ENCODE measurements at places on chromosomes 11 and 22. TPM values are rescaled to one million over a fixed set of nuclear protein-coding genes. Genes with fewer than 3 reads are reported as not detected.

Gene SYT13
- total RNA-seq, result 12.3 TPM

Gene IFITM2
- 363 TPM for total RNA-seq

Gene TEX54
- total RNA-seq, result 1.2 TPM

Gene CHST1
- total RNA-seq, result 3.8 TPM

Gene P4HA3
- total RNA-seq, result not detected

Gene C11orf21
- not detected for total RNA-seq

GRCh38 chr11:120554766-120555432, 43.4 kb downstream of the GRIK4 start:
- DNase-seq, result no peak
- H3K27me3 ChIP-seq, result no peaks in the 10 kb centered on the region
- no peak overlapping the region for H3K4me3 ChIP-seq
- no peak overlapping the region for H3K27ac ChIP-seq
- peaks cover 16% of the 10 kb centered on the region for H3K4me1 ChIP-seq

DNA sequence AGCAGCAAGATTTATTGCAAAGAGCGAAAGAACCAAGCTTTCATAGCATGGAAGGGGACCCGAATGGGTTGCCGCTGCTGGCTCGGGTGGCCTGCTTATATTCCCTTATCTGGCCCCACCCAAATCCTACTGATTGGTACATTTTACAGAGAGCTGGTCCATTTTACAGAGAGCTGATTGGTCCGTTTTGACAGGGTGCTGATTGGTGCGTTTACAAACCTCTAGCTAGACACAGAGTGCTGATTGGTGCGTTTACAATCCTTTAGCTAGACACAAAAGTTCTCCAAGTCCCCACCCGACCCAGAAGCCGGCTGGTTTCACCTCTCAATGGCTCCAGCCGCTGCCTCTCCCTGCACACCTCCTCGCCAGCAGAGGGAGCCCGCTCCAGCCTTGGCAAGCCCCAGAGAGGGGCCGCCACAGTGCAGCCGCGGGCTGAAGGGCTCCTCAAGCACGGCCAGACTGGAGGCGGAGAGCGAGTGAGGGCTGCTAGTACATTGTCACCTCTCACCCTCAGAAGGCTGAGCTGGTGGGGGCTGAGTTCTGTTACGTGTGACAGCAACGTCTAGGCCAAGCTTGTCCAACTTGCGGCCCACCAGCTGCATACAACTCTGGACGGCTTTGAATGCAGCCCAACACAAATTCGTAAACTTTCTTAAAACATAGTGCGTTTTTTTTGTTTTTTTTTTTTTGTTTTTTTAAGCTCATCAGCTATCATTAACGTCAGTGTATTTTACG, 8.7 kb downstream of the PTH start:
- H3K27me3 ChIP-seq, result no peaks in the 10 kb centered on the region
- no peaks in the 10 kb centered on the region for H3K4me1 ChIP-seq
- no peak overlapping the region for H3K27ac ChIP-seq
- peak; percentile 91 for DNase-seq
- peak overlapping the region; percentile 57 for H3K4me3 ChIP-seq
- no peaks in the 10 kb centered on the region for H3K36me3 ChIP-seq

- H3K4me3 ChIP-seq, result no peak overlapping the region
- no peaks in the 10 kb centered on the region for H3K36me3 ChIP-seq
- H3K27ac ChIP-seq, result no peak overlapping the region
Observed at GRCh38 chr22:47052236-47053012, 290.0 kb downstream of the TBC1D22A start.

GRCh38 chr11:65274735-65275682, 13.2 kb downstream of the POLA2 start:
- no peak overlapping the region for H3K4me3 ChIP-seq
- DNase-seq, result peak; percentile 29
- no peaks in the 10 kb centered on the region for H3K27me3 ChIP-seq
- no peaks in the 10 kb centered on the region for H3K4me1 ChIP-seq

DNA sequence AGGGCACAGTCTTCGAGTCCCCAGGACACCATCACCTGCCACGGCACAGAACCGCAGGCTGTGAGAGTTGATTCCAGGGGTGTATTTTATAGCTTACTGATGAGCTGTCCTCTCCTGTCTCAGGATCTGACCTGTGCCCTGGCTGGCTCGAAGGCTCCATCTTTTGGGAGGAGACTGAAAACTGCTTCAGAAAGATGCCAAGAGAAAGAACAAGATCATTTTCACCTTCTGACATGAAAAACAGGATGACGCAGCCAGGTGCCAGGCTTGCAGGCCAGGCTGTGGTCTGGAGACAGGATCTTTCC, 2.2 kb downstream of the MRGPRD start:
- H3K36me3 ChIP-seq, result no peaks in the 10 kb centered on the region
- no peak overlapping the region for H3K4me3 ChIP-seq
- no peaks in the 10 kb centered on the region for H3K27me3 ChIP-seq
- no peak overlapping the region for H3K27ac ChIP-seq
- no peak for DNase-seq

DNA sequence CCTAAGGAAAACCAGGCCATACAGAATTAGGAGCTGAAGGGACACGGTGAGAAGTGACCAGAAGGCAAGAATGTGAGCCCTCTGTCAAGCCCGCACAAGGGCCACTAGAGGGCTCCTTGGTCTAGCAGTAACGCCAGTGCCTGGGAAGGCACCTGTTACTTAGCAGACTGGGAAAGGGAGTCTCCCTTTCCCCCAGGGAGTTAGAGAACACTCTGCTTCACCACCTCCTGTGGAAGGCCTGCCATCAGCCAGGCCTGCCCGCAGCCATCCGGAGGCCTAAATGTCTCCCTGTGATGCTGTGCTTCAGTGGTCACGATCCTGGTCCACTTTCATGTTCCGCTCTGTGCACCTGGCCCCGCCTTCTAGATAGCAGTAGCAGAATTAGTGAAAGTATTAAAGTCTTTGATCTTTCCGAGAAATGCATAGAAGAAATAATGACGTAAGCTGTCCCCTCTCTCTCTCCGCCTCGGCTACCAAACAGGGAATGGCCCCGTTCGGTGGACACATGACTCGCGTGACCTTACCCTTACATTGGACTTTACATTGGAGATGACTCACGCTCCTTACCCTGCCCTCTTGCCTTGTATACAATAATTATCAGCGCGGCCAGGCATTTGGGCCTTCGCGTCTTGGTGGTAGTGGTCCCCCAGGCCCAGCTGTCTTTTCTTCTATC, 10.7 kb upstream of the GSTP1 start:
- H3K27ac ChIP-seq, result no peak overlapping the region
- H3K36me3 ChIP-seq, result no peaks in the 10 kb centered on the region
- peaks cover 3% of the 10 kb centered on the region for H3K4me1 ChIP-seq

- no peak overlapping the region for H3K27ac ChIP-seq
- no peaks in the 10 kb centered on the region for H3K36me3 ChIP-seq
- no peak overlapping the region for H3K4me3 ChIP-seq
- DNase-seq, result no peak
- peaks cover 10% of the 10 kb centered on the region for H3K4me1 ChIP-seq
- H3K27me3 ChIP-seq, result no peaks in the 10 kb centered on the region
Observed at GRCh38 chr11:132052904-132053303, 682.5 kb downstream of the NTM start.

DNA sequence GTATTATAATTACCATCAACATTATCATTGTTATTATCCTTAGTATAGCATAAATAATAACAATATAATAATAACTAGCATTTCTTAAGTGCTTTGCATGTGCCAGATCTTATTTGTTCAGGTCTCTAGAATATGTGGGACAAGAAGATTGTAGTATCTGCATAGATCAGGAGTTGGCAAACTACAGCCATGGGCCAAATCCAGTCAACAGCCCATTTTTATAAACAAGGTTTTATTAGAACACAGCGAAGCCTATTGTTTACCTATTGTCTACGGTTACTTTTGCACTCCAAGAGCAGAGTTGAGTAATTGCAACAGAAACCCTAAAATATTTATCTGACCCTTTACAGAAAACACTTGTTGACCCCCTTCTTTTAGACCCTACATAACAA, 81.4 kb downstream of the SLC1A2 start:
- DNase-seq, result no peak
- H3K27ac ChIP-seq, result no peak overlapping the region
- no peaks in the 10 kb centered on the region for H3K36me3 ChIP-seq
- no peaks in the 10 kb centered on the region for H3K4me1 ChIP-seq
- no peaks in the 10 kb centered on the region for H3K27me3 ChIP-seq

- no peaks in the 10 kb centered on the region for H3K4me1 ChIP-seq
- H3K36me3 ChIP-seq, result no peaks in the 10 kb centered on the region
- H3K4me3 ChIP-seq, result no peak overlapping the region
- no peak overlapping the region for H3K27ac ChIP-seq
Observed at GRCh38 chr11:37511425-37511933, 913.4 kb upstream of the RAG2 start.

DNA sequence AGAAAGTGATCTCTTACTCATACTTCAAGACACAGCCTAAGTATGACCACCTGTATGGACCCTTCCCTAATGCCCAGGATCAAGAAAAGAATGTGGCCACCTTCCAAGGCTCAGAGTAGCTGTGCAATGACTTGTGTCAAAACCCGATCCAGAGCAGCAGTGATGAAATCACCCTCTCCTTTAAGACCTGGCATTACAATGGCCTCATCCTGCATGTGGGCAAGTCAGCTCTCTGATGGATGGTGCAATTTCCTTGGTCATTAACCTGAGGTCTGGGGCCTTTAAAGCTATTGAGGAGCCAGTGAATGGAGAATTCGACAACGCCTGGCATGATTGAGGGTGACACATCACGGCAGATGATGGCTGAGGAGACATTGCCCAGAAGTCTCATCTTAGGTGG, 9.1 kb upstream of the TUBA8 start:
- no peak for DNase-seq
- H3K36me3 ChIP-seq, result no peaks in the 10 kb centered on the region
- no peaks in the 10 kb centered on the region for H3K4me1 ChIP-seq

- no peaks in the 10 kb centered on the region for H3K27me3 ChIP-seq
- peaks cover 7% of the 10 kb centered on the region for H3K4me1 ChIP-seq
Observed at GRCh38 chr22:36998620-36999351, 20.5 kb downstream of the TST start.

DNA sequence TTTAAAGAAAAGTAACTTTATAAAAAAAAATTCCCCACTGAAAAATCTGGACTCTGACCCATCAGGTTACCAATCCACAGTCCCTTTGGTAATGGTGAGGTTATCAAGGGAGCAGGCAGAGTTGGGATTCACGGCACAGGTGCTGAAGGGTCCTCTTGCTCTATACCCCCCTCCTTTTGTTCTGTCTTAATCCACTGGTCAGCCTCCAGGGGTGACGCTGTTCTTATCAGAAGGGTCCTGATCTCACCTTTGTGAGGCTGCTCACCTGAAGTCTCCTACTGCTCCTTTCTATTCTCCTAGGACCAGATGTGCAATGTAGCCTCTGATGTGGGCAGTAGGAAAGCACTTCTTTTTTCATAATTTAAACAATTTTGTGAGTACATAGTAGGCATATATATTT, 80.6 kb upstream of the E2F8 start:
- no peaks in the 10 kb centered on the region for H3K4me1 ChIP-seq
- H3K27ac ChIP-seq, result no peak overlapping the region
- no peaks in the 10 kb centered on the region for H3K36me3 ChIP-seq
- no peak for DNase-seq
- no peak overlapping the region for H3K4me3 ChIP-seq
- H3K27me3 ChIP-seq, result no peaks in the 10 kb centered on the region

DNA sequence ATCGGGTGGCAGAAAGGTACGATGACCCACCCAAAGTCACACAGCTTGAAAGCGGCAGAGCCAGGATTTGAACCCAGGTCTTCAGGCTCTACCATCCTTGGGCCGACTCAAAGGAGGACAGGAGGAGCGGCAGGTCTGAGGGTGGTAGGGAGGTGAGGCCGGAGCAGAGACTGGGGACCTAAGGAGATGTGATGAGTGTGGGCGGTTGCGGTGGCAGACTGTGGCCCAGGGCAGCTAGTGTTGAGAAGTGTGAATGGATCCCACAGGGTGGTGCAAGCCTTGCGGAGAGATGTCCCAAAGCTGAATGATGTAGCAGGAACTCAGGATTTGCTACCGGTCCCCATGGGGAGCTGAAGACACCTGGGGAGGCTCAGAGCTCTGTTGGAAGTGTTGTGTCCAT, 180.2 kb downstream of the MYO18B start:
- H3K27me3 ChIP-seq, result no peaks in the 10 kb centered on the region
- no peak overlapping the region for H3K4me3 ChIP-seq
- no peak for DNase-seq
- no peak overlapping the region for H3K27ac ChIP-seq

GRCh38 chr11:75069473-75069872, 27.2 kb downstream of the OR2AT4 start:
- no peaks in the 10 kb centered on the region for H3K4me1 ChIP-seq
- H3K4me3 ChIP-seq, result no peak overlapping the region
- DNase-seq, result no peak
- H3K36me3 ChIP-seq, result no peaks in the 10 kb centered on the region

GRCh38 chr11:35330156-35330889, 89.0 kb downstream of the SLC1A2 start:
- no peaks in the 10 kb centered on the region for H3K36me3 ChIP-seq
- DNase-seq, result peak; percentile 7
- no peak overlapping the region for H3K27ac ChIP-seq

All from H1 (cell line).